ENCODE measurements at places on chromosomes 7 and 10.

GRCh38 chr7:2000153-2000687 lies 232.5 kb downstream of the MAD1L1 start:
- no peaks in the 10 kb centered on the region for H3K27me3 ChIP-seq
- no peak overlapping the region for H3K4me3 ChIP-seq
- DNase-seq, result no peak
- H3K36me3 ChIP-seq, result peaks cover 4% of the 10 kb centered on the region
- no peaks in the 10 kb centered on the region for H3K4me1 ChIP-seq

GRCh38 chr10:67327626-67328535 lies 368.1 kb downstream of the CTNNA3 start:
- no peak overlapping the region for H3K27ac ChIP-seq
- H3K27me3 ChIP-seq, result no peaks in the 10 kb centered on the region
- no peak overlapping the region for H3K4me3 ChIP-seq

DNA sequence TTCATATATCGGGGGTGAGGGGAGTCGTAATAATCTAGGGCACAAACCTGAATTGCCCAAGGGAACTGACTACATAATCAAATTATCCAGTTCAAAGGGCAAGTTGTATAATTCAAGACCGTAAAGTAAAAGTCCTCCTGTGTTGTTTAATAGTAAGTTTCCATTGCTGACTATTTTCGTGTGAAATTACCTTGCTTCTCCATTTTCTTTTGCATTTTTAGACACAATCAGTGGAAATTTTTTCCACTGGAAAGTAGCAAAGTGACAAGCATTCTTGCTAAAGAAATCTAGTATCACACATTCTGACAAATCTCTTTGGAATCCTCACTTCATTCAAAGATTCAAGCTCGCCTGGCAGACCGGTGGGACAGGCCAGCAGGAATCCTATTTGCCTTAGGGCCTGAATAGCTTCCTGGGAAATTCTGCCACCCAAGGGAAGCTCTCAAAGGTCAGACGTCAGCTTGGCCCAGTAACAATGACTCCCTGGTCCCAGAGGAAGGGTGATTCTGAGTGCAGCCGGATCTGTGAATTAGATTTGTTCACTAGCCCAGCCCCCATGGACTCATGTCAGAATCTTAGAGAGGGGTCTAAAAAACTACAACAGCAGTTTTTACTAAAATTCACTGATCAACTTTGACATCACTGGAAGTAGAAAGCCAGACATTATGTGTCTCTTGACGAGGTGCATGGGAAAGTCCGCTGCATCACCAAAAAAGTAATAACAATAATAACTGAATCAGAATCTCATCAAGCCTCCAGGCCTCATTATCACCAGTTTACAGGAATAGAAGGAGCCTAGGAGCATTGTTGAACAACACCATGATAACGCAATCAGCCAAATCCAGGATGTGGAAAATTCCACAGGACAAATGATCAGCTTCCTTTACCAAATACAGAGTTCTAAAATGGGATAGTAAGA lies 161.0 kb downstream of the SKIDA1 start:
- no peaks in the 10 kb centered on the region for H3K27me3 ChIP-seq
- no peak overlapping the region for H3K4me3 ChIP-seq

DNA sequence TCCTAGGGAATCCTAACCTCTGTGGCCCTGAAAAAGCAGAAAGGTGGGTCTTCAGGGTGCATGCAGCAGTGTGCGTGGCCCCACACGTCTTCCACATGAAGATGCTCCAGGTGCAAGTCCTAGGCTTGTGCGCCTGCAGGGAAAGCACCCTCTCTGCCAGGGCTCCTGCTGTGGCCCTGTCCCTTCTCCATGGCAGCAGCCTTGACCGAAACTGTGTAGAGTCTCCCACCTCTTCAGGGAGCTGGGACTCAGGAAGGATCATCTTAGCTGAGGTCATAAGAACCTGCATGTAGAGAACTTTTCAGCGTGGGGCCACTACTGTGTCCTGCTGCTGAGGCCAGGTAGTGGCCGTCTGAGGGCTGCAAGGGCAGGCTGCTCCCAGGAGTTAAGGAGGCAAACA lies 6.3 kb upstream of the CSGALNACT2 start:
- H3K27ac ChIP-seq, result no peak overlapping the region
- no peak for DNase-seq
- no peaks in the 10 kb centered on the region for H3K4me1 ChIP-seq
- H3K36me3 ChIP-seq, result no peaks in the 10 kb centered on the region

GRCh38 chr7:11616466-11616865 lies 215.5 kb downstream of the THSD7A start:
- no peak overlapping the region for H3K4me3 ChIP-seq
- H3K4me1 ChIP-seq, result no peaks in the 10 kb centered on the region
- DNase-seq, result no peak
- H3K27me3 ChIP-seq, result no peaks in the 10 kb centered on the region

DNA sequence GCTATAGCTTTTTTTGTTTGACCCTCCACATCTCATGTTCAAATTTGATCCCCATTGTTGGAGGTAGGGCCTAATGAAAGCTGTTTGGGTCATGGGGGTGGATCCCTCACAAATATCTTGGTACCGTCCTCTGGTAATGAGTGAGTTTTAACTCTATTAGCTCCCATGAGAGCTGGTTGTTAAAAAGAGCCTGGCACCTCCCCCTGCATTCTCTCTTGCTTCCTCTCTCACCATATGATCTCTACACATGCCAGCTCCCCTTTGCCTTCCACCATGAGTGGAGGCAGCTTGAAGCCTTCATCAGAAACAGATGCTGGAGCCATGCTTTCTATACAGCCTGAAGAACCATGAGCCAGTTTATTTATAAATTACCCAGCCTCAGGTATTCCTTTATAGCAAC lies 43.0 kb upstream of the IMMP2L start:
- no peak overlapping the region for H3K4me3 ChIP-seq
- no peaks in the 10 kb centered on the region for H3K36me3 ChIP-seq
- no peak overlapping the region for H3K27ac ChIP-seq
- no peaks in the 10 kb centered on the region for H3K4me1 ChIP-seq

DNA sequence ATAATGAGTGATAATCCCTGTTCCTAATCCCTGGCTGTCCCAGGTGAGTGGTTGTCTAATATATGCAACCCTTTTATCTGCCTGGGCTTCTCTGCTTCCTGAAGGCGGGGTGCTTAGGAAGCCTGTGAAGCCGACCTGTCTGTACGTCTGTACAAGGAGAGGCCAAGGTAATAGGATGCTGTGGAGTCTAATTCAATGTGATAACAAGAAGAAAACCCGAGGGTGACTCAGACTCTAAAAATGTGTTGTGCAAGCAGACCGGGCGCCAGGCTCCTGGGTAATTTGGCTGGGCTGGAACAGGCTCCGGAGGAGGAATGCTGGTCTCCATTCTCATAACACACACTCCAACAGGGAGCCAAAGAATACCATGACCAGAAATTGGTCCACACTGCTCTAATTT lies 43.6 kb downstream of the THNSL1 start:
- no peak overlapping the region for H3K4me3 ChIP-seq
- peaks cover 2% of the 10 kb centered on the region for H3K4me1 ChIP-seq
- peak overlapping the region; percentile 7 for H3K27ac ChIP-seq
- no peaks in the 10 kb centered on the region for H3K27me3 ChIP-seq
- DNase-seq, result peak; percentile 47
- H3K36me3 ChIP-seq, result no peaks in the 10 kb centered on the region

DNA sequence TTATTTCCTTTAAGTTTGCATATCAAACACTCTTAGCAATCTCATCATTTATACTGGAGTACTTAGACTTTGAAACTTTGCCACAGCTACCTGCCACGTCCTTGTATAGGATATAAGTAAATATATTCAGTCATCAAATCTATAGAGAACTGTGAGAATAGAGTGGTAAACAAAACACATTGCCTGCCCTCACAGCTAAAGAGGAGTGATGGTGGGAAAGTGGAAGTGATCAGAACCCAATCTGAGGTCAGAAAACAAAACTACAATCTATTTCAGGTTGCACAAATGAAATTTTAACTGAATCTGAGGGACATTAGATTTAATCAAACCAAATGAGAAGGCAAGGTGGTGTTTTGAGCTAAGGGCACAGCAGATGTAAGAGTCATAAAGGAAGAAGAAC lies 74.8 kb downstream of the ZEB1 start:
- H3K4me1 ChIP-seq, result no peaks in the 10 kb centered on the region
- H3K4me3 ChIP-seq, result no peak overlapping the region
- H3K36me3 ChIP-seq, result no peaks in the 10 kb centered on the region
- no peak for DNase-seq

- no peak overlapping the region for H3K4me3 ChIP-seq
- DNase-seq, result no peak
- H3K4me1 ChIP-seq, result no peaks in the 10 kb centered on the region
- H3K27me3 ChIP-seq, result no peaks in the 10 kb centered on the region
These were observed 21.5 kb downstream of the C10orf53 start for GRCh38 chr10:49700997-49701396.

DNA sequence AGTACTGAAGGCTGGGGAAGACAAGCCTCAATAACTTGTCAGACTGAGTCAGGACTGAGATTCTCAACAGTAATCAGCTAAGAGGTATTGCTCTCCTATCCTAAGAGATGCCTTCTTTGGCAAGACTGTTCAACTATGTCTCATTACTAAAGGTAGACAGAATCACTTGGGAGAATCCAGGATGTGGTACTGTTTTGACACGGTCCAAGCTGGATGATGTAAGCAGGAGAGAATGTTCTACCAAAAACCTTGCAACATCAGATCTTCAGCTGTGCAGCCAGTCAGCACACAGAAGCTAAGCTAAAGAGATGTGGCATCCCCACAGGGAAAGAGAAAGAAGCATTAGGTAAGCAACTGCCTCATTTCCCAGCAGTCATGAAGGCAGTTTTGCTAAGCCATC lies 391.4 kb downstream of the NRG3 start:
- no peak overlapping the region for H3K27ac ChIP-seq
- H3K4me1 ChIP-seq, result no peaks in the 10 kb centered on the region
- no peak for DNase-seq
- H3K4me3 ChIP-seq, result no peak overlapping the region
- H3K36me3 ChIP-seq, result no peaks in the 10 kb centered on the region

DNA sequence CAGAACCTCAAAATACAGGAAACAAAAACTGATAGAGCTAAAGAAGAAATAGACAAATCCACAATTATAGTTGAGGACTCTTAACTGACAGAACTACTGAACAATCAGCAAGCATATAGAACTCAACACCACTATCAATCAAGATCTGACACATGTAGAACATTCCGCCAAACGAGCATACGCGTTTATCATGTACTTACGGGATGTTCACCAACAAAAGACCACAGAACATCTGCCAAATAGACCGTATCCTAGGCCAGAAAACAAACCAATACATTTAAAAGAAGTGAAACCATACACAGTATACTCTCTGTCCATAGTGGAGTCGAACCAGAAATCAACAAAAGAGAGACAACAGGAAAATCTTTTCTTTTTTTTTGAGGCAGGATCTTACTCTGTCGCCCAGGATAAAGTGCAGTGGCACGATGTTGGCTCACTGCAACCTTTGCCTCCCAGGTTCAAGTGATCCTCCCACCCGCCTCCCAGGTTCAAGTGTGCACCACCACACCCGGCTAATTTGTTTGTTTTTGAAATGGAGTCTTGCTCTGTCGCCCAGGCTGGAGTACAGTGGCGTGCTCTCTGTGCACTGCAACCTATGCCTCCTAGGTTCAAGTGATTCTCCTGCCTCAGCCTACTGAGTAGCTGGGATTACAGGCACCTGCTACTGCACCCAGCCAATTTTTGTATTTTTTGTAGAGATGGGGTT lies 5.1 kb downstream of the GNA12 start:
- H3K27ac ChIP-seq, result no peak overlapping the region
- DNase-seq, result no peak
- H3K4me3 ChIP-seq, result no peak overlapping the region
- H3K4me1 ChIP-seq, result peaks cover 9% of the 10 kb centered on the region
- no peaks in the 10 kb centered on the region for H3K27me3 ChIP-seq

- H3K4me3 ChIP-seq, result no peak overlapping the region
- H3K27me3 ChIP-seq, result no peaks in the 10 kb centered on the region
- no peaks in the 10 kb centered on the region for H3K36me3 ChIP-seq
- H3K27ac ChIP-seq, result no peak overlapping the region
- no peaks in the 10 kb centered on the region for H3K4me1 ChIP-seq
- DNase-seq, result no peak
These were observed 86.5 kb upstream of the NPVF start for GRCh38 chr7:25314731-25315267.

DNA sequence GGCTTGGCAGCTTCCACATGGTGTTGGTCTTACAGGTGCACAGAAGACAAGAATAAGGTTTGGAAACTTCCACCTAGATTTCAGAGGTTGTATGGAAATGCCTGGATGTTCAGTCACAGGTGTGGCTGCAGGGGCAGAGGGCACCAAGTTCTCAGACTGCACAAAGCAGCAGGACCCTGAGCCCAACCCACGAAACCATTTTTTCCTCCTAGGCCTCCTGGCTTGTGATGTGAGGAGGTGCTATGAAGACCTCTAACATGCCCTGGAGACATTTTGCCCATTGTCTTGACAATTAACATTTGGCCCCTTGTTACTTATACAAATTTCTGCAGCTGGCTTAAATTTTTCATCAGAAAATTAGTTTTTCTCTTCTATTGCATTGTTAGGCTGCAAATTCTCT lies 107.7 kb upstream of the DIP2C start:
- no peak overlapping the region for H3K27ac ChIP-seq
- no peak overlapping the region for H3K4me3 ChIP-seq
- no peak for DNase-seq
- no peaks in the 10 kb centered on the region for H3K36me3 ChIP-seq
- no peaks in the 10 kb centered on the region for H3K27me3 ChIP-seq

DNA sequence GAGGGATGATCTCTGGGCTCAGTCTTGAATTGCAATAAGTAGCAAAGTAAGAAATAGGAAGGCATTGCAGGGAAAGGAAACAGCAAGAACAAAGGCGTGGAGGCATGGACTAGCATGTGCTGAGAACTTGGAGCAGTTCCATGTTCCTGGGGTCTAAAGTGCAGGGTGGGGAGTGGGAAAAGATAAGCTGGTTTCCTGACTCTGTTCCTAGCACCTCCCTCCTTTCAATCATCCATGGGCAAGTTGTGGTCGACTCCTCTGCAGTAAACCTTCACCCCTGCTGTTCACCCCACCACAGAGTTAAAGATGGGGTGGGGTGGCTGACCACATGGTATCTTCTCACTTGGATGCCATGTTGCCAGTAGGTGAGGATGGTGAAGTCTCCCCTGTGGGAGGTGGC lies 29.6 kb downstream of the RPS24 start:
- DNase-seq, result no peak
- H3K4me1 ChIP-seq, result no peaks in the 10 kb centered on the region
- no peaks in the 10 kb centered on the region for H3K27me3 ChIP-seq
- no peak overlapping the region for H3K27ac ChIP-seq
- no peaks in the 10 kb centered on the region for H3K36me3 ChIP-seq

GRCh38 chr10:32332299-32332750 lies 14.6 kb downstream of the EPC1 start:
- H3K27ac ChIP-seq, result no peak overlapping the region
- no peak overlapping the region for H3K4me3 ChIP-seq
- peaks cover 7% of the 10 kb centered on the region for H3K4me1 ChIP-seq
- no peaks in the 10 kb centered on the region for H3K27me3 ChIP-seq
- no peaks in the 10 kb centered on the region for H3K36me3 ChIP-seq

GRCh38 chr10:49107111-49107886 lies 8.0 kb downstream of the VSTM4 start:
- no peak for DNase-seq
- no peaks in the 10 kb centered on the region for H3K36me3 ChIP-seq
- peaks cover 33% of the 10 kb centered on the region for H3K4me1 ChIP-seq
- H3K27ac ChIP-seq, result peak overlapping the region; percentile 73
- no peak overlapping the region for H3K4me3 ChIP-seq

All from ascending aorta (tissue), 2 donors.